ENCODE measurements at places on chromosomes 3 and 15.

DNA sequence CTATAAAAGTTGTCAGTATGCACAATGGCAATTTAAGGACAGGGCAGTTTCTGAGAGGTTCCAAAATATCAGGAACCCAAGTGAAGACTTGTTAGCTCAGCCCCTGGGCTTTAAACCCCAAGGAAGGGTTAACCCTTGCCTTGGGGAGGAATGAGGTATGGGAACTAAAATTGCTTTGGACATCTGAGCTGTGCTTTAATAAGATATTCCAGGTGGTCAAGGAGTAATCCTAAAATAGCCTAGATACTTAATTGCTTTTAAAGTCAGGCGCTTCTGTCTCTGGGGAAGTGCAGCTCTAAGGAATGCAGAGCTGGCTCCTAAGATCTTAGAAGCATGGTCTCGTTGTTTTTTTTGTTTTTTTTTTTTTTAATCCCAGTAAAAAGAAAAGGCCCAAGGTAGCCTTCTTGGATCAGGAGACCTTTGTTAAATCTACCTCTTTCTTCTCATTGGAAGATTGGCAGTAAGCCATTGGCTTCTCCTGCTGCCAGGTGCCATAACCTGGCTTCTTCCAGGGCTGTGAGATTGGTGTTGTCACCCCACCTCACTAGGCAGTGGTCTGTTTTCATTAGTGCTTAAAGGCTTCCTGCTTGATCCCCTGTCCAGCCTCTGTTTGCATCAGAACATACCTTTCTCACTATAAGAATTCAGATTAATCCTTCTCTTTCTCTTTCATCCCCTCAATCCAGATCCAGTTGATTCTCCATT lies 24.5 kb downstream of the ARID3B start:
- DNase-seq: no peak

- no peak for DNase-seq
Measured at GRCh38 chr3:61936344-61936937, 375.1 kb downstream of the PTPRG start.

- DNase-seq: peak; percentile 55
Measured at GRCh38 chr3:3110299-3110630, at the start of gene IL5RA. TSS of gene IL5RA (minus strand) at chr3:3110374. CDS start at chr3:3104984, 5,390 bp downstream.

- no peak for DNase-seq
Measured at GRCh38 chr3:194871143-194871863, 185.6 kb downstream of the FAM43A start.

DNA sequence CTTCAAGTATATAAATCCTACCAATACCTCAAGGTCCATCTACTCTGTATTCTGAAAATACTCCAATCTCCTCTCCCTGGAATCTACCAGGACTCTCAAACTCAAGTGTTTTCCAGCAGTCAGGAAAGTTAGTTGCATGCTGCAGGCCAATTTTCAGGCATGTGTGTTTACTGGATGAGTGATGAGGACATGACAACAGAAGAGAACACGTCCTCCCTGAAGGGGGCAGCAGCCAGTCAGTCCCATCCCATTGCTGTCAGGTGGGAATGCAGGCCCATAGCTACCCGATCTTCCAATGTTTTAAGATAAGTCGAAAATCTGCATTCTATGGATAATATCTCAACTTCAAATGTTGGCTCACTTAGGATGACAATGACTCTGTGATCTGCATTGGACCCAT lies 496.2 kb downstream of the FHIT start:
- DNase-seq: no peak

DNA sequence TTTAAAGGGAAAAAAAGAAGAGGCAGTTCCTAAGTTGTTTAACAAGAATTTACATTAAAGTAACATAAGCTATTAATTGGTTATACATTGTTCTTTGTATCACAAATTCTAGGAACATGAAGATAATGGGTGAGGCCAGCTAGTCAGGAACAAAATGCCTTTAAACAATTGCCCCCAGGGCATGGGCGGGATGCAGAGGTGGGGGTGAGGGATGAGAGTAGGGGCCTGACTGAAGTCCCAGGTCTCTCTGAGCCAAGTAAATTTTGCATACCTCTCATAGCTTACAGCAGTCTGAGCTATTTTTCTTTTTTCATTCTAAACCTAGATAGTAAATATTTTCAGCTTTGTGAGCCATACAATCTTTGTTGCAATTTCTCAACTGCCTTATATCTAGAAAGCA lies 77.8 kb upstream of the RNU6-1 start:
- no peak for DNase-seq

DNA sequence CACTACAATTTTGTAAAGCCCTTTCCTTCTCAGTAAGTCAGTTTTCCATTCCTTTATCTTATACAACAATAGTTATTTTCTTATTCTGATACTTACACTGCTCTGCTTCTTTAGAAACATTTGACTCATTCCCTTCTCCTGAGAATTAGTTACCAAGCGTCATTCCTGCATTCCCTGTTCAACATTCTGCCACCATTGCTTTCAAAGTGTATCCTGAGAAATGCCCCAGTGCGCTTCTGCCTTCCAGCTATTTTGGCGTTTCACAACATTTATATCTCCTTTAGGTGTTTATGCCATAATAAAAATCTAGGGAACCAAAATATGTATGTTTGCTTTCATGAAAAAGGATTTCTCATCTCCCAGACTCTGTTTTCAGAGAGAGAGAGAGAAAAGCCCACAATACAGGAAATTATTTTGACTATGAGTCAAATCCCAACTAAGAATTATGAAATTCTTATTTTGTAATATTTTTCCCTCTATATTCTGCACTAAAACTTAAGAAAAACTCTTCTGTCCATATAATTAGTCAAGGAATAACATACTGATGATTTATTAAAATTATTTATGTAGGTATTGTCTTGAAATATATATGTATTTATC lies 118.2 kb upstream of the RAP2B start:
- no peak for DNase-seq

DNA sequence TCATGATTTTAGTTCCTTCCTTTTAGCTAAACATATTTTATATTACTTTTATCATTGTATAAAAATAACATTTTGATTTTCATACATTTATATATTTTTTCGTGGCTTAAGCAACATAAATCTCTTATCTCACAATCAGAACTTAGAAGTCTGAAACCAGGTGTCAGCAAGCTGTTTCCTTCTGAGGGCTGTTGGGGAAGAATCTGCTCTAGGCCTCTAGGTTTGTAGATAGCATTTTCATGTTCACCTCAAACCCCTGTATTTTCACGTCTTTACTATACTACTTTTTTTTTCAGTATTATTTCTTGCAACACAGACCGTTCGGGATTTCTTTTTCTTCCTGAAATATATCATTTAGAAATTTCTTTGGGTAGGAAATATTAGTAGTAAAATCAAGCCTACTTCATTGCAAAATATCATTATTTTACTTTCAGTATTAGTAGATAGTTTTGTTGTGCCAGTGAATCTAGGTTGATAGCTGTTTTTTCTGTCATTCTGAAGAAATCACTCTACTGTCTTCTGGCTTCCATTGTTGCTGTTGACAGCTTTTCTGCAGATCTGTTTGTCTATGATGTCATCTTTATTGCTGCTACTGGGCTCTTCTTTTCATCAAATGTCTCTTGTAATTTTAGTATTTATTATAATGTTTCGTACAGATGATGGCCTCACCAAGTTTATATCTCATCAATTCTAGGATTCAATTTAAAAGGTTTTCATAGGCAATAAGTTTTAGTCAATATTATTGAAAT lies 756.3 kb downstream of the VGLL3 start:
- no peak for DNase-seq

DNA sequence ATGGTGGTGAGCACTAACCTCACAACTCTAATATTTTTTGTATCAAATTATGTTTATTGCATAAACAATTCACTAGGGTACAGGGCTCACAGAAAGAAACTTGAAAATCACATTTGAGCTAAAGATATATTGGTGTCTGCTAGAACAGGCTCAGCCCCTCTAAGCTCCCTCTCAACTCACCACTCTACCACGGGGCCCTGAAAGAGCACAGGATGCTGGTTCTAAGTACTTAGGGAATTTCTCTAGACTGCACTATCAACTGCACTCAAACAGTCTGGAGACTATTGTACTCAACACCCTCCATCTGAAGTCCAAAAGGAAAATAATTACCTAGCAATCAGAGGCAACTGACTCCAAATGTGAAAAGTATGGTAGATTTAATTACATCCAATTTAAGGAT lies 98.7 kb upstream of the STRIT1 start:
- DNase-seq: no peak

GRCh38 chr3:190017521-190018288 lies 103.0 kb downstream of the P3H2 start:
- no peak for DNase-seq

- DNase-seq: no peak
Measured at GRCh38 chr15:80816936-80817335, 37.8 kb downstream of the CEMIP start.

DNA sequence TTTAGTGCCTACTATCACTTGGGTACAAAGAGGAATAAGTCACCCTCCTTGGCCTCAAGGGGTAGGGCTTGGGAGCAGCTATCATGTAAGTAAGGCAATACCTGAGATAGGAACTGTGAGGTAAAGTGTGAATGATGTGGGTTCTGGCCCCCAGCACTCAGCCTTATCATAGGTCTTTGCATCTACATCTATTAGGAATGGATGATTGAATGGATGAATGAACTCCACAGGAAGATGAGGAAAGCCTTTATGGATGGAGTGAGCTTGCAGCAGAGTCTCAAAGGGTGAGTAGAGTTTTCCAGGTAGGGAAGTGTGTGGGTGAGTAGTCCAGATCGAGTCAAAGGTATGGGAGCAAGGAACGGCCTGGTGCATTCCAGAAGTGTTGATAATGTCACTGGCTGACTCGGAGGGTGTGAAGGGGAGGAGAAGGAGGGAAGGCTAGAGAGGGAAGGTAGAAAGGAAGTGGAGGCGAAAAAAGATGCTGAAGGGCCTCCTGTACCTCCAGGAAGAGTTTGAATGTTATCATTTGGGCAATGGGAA lies 13.1 kb upstream of the ABHD2 start:
- DNase-seq: no peak

- no peak for DNase-seq
Measured at GRCh38 chr3:111570404-111571030, 24.6 kb downstream of the ZBED2 start.
